Fibroblast of villous mesenchyme (primary cell): ENCODE measurements at places on chromosomes 11 and 22. TPM values are rescaled to one million over a fixed set of nuclear protein-coding genes. Genes with fewer than 3 reads are reported as not detected.

DNA sequence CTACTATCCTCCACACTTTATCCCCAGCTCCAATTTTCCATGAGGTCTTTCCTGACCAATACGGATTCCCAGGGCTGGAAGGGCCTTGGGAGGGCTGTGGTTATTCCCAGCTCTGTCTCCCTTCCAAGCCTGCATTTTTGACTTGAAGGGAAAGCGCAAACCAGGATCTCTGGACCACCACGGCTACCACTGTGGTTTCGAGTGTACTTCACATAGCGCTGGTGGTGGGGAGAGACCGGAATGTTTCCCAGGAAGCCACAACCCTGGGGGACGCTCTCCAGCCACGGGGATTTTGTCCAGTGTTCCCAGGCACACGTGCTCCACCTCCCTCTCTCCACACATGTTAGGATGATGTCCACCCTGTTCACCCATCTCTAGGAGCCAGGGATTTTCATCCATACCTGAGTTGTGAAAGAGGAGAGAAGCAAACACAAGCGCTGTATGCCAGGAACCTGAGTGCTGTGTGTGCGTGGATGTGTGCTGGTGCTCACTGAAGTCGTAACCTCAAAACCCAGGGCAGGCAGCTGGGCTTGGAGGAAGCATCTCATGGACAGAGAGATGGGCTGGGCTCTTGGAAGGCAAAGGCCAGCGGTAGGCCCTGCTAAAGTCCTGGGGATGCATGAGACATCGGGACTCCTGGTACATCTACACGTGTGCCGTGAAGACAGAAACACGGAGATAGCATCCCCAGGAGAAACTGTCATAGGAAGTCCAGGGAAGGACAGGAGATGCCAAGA is 1.3 kb upstream of the NPTXR start:
- no peak for DNase-seq

DNA sequence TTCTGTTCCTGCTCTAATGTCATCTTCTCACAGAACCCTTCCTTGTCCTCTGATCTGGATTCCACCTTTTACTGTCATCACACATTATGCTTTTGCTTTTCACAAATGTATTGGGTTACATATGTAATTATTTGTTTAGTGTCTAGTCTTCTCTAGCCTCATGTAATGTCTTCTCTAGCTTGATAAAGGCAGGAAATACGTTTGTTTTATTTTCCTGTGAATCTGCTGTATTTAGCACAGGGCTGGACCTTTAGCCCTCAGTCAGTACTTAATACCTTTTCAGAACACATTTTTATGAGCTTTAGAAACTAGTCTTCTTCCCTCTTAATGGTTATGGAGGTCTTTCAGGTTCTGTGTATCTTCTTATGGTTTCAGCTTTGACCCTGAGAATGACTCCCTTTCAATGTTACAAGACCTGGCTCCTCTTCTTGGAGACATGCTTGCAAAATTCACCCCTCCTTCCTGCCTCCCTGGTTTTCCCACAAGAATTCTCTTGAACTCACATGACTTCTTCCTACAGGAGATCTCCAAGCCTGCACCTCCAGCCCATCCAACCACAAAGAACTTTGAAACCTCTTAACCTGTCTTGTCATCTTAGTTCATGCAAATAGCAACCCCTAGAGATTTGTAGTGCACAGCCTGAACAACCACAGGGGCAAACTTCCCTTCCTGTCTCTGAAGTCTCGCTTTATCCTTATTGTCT is 132.7 kb upstream of the DDI1 start:
- no peak for DNase-seq

GRCh38 chr11:95715777-95716241 is 73.8 kb downstream of the FAM76B start:
- DNase-seq = no peak

DNA sequence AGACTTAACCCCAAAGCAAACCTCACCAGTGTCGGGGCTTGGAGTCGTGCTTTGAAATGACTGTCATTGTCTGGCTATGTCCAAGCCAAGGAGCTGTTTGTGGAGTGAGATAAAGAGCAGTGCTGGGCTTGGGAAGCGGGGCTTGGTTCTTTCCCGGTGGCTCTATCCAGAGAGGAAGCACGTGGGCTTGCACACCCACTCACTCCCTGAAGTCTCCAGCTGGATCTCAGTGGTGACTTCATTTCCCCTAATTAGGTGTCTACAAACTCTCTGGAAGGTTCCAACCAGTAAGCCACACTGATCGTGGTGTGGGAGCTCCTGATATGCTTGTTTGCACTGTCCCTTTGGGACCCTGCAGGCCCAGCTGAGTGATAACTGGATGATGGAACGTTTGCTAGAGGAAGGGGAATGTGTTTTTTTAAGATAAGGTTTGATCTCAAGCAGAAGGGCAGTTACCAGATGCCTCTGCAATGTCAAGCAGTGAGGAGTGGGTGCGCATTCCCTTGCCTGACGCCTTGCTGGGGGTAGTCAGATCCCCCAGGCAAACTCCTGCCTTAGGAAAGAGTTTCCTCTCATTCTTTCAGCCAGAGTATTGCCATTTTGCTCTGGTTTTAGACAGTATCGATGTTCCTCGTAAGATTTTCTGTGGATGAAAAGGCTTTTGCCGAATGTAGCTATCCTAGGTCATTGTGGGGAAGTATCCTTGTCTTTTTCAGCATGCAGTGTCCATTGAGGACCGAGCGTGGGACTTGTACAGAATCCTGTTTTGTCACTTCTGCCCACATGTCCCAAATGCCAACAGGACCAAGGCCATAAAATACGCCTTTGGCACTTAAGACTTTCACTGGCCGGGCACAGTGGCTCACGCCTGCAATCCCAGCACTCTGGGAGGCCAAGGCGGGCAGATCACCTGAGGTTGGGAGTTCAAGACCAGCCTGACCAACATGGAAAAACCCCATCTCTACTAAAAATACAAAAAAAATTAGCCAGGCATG is 90.9 kb downstream of the MICAL2 start:
- peak; percentile 83 for DNase-seq

GRCh38 chr22:35681454-35682052 is 33.3 kb downstream of the APOL6 start:
- DNase-seq = no peak

- DNase-seq = no peak
Observed at GRCh38 chr11:56764976-56765375, 16.5 kb upstream of the OR9G4 start.

DNA sequence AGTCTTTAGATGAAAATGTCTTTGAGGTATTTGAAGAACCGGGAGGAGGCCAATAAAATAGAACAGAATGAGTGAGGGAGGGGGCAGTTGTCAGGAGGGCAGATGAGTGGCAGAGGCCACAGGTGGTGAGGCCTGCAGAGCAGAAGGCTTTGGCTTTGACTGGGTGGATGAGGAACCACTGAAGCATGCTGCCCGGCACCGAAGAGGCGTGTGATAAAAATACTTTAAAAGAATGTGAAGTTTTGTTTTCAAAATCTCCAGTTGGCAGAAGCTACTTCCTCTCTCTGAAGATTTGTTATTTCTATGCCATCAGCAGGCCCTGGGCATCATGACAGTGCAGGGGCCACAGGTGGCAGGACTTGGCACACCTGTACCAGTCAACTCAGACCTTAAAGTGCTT is 6.3 kb downstream of the MS4A12 start:
- DNase-seq = no peak

DNA sequence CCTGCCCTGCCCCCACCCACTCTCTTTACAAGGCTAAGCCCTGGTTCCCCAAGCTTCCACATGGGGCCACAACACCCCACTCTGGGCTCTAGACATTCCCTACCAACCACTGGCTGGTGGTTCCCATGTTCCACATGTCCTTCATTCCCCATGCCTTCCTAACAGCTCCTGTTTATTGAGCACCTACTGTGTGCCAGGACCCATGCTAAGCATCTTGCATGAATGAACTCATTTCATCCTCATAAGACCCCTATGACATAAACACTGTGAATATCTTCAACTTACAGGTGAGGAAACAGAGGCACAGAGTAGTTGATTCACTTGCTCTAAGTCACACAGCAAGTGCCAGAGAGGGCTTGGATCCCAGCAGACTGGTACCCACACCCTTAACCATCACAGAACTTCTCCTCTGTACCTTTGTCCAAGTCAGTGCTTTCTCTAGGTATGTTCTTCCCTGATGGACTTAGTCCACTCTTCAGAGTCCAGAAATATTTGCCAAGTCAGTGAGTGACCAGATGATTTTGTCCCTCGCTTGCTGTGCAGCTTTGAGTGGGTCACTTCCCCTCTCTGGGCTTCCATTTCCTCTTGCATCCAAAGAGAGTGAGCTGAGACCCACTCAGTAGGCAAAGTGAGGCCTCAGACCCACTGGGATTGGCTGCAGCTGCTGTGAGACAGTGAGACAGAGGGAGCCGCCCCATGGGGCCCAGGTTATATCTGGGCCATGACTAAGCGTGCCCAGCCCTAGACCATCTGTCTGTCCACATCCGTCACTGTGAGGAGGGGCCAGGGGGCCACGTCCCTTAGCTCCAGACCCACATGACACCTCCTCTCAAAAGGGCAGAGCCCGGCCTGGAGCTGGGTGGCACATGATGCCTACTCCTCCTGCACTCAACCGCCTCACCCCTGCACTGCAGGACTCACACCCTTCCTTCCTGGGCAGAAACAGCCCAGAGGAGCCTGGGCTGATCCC is 132.4 kb downstream of the MN1 start:
- DNase-seq = peak; percentile 92

GRCh38 chr11:119306373-119306890 is 10.5 kb downstream of the MCAM start:
- peak; percentile 68 for DNase-seq

- no peak for DNase-seq
Observed at GRCh38 chr22:50162391-50162956, 8.1 kb upstream of the PANX2 start.

DNA sequence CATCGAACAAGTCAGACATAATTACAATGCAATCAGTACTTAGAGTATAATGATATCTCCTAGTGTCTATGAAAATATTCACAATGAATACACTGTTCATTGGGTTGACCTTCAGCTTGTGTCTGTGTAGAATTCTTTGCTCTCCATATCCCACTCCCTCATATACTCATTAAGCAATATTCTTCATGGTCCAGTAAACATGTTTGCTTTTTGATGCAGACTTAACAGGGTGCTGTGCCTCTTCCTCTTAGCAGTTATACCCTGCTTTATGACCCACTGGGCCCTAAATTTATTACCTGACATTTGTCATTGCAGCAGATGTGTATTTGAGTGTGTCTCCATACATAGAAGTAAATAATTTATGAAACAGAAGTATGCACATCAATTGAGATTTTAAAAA is 352.5 kb upstream of the CCDC179 start:
- no peak for DNase-seq

DNA sequence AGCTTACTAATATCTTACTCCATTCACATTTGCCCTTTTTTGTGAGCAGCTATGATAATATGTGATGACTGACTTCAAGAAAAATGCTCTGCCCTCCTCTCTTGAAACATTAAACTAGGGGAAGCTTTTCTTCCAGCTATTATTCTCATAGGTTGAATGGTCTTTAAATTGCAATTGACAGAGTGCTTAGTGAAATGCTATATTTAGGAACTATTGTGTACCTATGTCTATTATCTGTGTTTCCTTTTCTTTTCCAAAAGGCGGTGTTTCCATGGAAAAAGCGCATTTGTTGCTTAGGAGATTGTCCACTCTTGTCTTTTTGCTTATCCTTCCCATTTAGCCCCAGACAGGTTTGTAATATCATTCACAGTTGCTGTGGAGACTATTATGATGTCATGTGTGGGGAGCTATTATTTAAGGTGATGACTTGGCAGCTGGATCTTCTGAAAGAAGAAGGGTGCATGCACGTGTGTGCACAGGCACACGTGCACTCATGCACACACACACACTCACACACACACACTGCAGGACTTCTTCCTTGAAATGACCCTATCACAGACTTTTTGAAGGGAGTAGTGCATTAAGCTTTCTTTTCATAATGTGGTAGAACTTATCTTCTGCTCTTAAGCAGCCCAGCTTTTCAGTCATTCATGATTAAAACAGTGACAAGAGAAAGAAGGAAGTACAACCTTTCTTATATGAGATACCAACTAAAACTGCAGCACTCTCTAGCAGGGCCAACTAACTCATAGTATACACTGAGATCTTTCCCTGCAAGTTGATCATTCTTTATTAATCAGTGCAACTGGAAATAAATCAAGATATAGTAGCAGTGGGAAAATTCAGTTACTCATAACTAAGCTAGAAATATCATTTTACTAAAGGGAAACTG is 340.8 kb upstream of the MTNR1B start:
- DNase-seq = no peak

CYP2D6 gene
- total RNA-seq = under 0.01 and 0.32 TPM in 2 replicates

AMOTL1 gene
- total RNA-seq = 25.9 and 27.7 TPM in 2 replicates

SHANK3 gene
- total RNA-seq = 0.64 and 0.86 TPM in 2 replicates

FAM227A gene
- 1.3 and 1.9 TPM in 2 replicates for total RNA-seq

RIMBP3C gene
- 0.43 and 0.64 TPM in 2 replicates for total RNA-seq

CDK2AP2 gene
- total RNA-seq = 13.5 and 16.8 TPM in 2 replicates

ST13 gene
- total RNA-seq = 190 and 199 TPM in 2 replicates

FANCF gene
- total RNA-seq = 8.7 and 11.2 TPM in 2 replicates
